Right hindlimb (tissue), 1 donor: ENCODE measurements at places on chromosomes 1 and 21.

- DNase-seq = no peak
These were observed 879.9 kb downstream of the AMY1C start for GRCh38 chr1:104629589-104629988.

DNA sequence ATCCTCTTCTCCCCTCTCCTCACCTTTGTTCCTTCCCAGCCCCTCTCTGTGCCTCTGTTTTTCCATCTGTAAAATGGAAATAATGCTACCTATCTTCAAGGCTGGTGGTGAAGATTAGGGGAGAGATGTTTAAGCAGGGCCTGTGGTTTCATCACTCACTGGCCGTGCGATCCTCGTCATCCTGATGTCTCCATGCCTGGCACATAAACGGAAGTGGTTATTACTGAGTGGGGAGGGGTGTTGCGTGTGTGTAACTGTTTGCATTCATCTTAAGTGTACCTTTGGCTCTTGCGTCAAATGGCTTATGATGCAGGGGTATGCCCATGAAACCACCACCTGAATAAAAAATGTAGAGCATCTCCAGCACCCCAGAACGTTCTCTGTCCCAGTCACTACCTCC is 17.2 kb upstream of the C1QA start:
- no peak for DNase-seq

DNA sequence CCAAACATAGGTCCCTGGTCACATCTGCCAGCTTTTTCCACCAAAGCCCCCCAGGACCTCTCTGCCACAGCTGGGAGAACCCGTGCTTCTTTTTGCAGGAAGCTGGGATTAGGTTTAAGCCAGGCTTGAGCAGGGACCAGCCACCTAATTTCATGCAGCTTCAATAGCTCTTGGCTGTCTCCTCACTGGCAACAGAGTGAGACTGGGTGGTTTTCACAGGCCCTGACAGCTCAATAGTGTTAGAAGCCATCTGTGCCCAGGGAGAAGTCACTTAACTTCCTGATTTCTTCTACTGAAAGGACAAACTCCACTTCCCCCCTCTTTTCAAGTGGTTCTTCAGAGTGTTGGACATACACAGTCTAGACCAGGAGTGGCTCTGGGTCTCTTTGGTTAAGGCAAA is 20.4 kb upstream of the SRSF4 start:
- DNase-seq = peak; percentile 53

DNA sequence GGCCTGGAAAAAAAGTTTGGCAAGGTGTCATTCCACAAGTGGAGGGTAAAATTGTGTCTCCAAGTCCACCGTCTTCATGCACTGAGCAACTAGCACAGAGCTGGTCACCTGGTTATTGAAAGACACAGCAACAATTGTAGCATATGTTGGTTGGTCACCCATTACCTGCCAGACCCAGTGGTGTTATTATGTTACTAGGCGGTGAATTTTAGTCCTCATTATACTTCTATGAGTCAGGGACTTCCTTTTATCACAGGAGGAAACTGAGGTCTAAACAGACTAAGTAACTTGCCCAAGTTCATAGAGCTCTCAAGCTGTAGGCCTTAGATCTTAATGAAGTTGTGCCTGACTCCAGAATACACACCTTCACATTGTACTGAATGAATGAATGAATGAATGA is 94.9 kb upstream of the VANGL1 start:
- DNase-seq = no peak

DNA sequence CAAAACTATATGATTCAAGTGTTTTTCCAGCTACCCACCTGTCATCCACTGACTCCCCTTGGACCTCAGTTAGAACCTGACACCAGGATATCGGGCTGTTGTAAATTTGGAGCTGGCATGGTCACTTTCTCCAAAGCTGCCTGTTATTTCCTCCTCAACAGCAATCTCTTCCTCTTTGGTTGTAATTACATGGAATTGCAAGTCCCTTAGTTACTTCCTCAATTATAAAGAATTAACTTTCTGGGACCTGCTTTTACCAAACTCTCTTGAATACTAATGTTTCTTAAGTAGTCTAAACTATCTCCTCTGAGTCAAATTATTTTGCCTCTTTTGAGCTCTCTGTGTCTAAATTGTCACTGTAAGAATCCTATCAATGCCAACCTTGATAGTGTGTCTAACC is 150.3 kb upstream of the SGIP1 start:
- DNase-seq = no peak

DNA sequence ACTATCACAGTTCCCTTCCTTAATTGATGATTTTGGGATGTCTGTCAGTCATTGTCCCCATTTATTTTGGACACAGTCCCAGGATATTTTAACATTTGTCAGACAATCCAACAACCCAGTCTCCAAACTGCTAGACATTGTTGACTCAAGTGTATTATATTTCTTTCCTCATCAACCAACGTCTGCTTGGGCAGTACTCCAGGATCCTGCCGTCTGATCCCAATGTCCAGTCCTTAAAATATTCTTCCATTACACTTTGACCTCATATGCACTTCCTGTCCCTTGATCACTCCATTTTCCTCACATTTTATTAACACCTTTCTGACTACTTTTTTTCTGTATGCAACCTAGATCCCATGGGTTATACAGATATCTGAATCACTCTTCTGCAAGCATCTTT is 39.8 kb upstream of the KIAA0040 start:
- no peak for DNase-seq

GRCh38 chr1:47659146-47659545 is 221.3 kb downstream of the FOXD2 start:
- peak; percentile 14 for DNase-seq

DNA sequence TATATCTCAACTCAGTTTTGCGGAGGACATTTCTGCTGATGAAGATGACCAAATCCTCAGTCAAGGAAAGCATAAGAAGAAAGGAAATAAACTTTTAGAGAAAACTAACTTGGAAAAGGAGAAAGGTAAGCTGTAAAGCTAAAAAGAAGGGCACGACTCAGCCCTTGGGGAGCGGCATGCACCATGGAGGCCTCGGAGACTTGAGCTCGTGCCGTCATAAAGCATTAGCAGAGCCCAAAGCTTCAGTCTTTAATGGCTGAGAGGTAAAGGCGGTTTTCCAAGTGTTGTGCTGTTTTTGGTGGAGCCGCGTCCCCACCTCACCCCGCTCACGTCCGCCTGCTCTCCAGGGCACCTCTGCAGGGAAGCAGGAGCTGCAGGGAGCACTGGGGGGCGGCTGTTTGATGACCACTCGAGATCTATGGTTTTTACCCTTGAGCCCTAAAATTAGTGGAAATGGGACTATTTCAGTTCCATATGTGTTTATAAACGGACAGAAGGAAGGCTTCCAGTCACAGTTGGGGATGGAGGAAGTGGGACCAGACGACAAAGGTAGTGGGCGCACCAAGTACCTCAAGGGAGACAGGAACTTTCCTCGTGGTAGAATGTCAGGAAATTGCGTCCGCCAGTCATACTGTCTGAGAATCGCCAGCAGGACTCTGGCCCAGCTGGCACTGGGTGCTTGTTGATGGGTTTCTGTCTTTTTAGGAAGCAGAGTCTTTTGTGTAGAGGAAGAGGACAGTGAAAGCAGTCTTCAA is 27.6 kb downstream of the RRP1B start:
- no peak for DNase-seq

- no peak for DNase-seq
These were observed 9.5 kb upstream of the YRDC start for GRCh38 chr1:37817481-37817880.
